ENCODE measurements at places on chromosomes 1 and 21.

DNA sequence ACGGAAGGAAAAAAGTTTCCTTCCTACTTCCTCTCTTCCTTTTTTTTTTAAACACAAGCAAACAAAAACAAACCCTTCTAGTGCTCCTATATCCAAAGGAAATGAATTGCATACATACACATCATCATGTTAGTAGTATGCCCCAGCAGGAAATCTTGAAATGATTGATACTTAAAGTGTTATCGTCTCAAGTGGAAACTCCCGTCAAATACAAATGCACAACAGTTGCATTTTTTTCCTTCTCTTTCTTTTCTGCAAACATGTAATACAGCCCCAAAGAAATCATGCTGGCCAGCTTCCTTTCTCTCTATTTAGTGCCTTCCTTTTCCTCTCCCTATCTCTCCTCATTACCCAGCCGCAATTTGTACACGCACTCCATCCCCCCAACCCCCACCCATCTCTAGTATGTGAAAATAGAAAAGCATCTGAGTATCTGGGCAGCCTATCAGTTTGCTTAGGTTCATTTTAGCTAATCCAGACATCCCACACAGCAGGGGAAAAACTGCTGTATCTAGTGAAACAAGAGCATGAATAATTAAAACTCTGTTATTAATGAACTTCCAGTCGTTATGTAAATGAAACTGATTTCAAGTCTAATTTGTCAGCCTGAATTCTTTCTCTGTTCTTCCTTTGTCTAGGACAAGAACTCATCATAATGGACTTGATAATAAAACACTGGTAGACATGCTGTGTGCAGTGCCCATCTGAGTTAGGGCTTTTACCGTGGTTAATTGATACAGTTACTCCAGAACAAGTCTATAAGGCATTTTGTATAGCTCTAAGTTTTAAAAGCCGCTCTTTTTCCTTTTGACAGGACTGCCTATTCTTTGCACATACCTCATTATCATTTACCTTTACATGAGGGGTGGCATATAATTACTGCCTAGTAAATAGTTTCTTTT is 336.5 kb upstream of the ADGRL2 start:
- no peak for DNase-seq

GRCh38 chr1:15020943-15021745 is 132.4 kb upstream of the TMEM51 start:
- DNase-seq = no peak

- no peak for DNase-seq
Measured at GRCh38 chr1:31368611-31369107, 4.2 kb downstream of the FABP3 start.

- DNase-seq = no peak
Measured at GRCh38 chr1:30745834-30746208, 11.8 kb downstream of the LAPTM5 start.

All from activated naive CD8-positive, alpha-beta T cell treated with anti-CD3 and anti-CD28 coated beads, Interleukin-2, amount 10 ng/mL, durations not matched to agents 7 days and 5 days (primary cell).